ENCODE measurements at places on chromosomes 1 and 21.

GRCh38 chr1:171204296-171204695 is 19.2 kb downstream of the FMO2 start:
- peak; percentile 27 for DNase-seq

- no peak for DNase-seq
Observed at GRCh38 chr21:38511662-38512243, 13.5 kb upstream of the ERG start.

DNA sequence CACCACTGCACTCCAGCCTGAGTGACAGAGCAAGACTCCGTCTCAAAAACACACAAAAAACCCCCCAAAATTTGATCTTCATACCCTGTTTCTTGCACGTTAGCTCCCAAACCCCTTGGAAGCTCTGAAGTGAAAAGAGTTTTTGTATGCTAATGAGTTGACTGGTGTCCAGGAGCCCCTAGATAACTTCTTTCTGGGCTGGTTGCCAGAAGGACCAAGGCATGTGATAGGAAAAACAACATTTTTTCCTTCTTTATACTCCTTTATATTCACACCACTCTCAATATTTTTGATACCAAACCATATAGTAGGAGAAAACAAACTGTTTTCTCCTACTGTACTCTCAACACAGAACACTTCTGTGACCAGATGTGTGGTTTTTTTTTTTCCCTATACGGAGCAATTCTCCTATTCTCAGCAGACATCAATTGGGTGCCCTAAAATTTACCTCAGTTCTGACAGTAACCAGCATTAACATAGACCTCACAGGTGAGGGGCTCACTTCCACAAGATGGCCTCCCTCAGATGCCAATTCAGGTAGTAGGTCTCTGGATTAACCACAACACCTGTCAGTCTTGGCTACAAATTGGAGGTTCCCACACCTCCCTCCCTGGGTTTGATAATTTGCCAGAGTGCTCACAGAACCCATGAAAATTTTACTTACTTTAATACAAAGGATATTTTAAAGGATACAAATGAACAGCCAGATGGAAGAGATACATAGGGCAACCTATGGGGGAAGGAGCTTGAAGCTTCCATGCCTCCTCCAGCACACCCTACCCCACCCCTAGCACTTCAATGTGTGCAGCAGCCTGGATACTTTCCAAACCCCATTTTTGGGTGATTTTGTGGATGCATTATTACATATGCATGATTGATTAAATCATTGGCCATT is 25.6 kb downstream of the ZYG11B start:
- DNase-seq: peak; percentile 66

- DNase-seq: peak; percentile 0
Observed at GRCh38 chr1:90262791-90263190, 267.9 kb downstream of the ZNF326 start.
